ENCODE measurements at places on chromosomes 12 and 14.
A peak's percentile ranks its signal among the peaks of the same experiment; 100 is the strongest.

DNA sequence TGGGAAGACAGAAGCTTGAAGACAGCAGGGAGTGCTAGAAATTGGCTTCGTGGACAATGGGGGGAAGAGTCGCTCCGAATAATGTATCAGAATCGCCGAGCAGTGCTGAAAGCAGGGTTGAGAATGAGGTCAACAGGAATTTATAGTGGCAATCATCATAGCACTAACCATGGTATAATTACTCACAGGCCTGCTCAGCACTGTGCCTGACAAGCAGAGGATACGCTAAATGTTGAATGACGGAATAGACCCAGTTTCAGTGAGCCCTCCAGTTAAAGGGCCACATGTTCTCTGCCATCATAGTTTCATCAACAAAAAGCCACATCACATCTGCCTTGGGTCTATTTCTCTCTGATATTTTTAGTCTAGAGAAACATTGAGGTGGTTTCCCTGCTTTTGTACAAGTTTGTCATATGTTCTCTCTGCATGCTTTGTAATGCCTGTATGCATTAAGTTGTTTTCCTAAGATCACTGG, 130.3 kb upstream of the EGLN3 start:
- DNase-seq, result no peak

DNA sequence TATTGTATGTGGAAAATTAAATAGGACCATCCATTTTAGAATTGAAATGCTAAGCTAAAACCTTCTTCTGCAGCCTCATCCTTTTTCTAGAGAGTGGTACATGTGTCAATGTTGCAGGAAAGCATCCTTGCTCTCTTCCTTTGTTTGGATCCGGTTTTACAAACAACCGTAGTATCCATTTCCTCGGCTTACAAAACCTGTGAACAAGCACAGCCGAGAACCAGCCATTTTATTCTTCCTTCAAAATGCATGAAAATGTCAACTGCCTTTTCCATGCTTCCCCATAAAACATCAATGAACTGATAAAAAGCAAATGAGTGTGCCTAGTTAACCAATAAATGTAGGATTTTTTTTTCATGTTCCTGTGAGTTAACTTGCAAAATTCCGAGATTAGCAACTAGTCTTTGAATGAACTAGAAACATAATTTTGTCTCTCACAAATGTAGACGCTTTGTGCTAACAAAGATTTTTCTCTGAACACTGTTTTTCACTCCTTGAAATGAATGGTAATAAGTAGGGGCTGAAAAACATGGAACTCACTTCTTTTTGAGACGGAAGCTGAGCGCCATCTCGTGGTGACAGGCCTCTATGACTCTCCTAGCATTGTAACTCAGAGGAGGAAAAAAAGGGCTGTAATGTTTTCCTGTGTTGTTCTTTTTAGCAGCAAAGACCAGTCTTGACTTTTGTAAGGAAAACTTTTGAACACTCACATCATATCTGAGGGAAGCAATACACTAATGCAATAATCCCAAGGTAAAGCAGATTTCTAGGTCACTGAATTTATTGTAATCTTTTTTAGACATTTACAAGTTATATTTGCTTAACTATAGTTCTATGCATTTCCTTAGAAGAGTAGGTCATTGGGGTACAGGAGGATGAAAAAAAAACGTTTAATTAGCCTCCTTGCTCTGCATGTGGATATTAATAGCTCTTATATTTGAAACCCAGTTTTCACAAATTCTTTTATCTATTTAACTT, 157.4 kb upstream of the FOXG1 start:
- DNase-seq, result peak; percentile 54

DNA sequence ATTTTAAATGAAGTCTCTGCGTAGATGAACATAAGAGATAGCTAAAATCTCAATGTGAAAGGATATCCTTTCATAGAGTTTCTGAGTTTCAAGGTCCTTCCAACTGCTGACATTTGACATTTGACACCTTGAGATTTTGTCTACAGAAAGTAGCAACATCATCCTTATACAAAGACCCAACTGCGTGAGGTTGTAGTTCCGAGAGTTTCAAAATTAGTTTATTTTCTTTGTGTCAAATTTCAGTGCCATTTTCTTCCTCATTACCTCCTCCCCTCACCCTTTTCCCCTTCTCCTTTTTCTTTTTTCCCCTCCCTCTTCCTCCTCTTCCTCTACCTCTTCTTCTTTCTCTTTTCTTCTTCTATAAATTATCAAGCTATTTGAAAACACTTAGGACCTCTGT, 26.9 kb upstream of the BATF start:
- DNase-seq, result no peak

GRCh38 chr12:80178846-80179245, 79.5 kb downstream of the OTOGL start:
- DNase-seq, result no peak

GRCh38 chr14:81178063-81178462, 42.7 kb downstream of the GTF2A1 start:
- DNase-seq, result peak; percentile 4

GRCh38 chr14:88323523-88324199, 592 bp upstream of the KCNK10 start:
- DNase-seq, result no peak

- no peak for DNase-seq
Observed at GRCh38 chr12:27999970-28000369, 27.4 kb upstream of the PTHLH start.

DNA sequence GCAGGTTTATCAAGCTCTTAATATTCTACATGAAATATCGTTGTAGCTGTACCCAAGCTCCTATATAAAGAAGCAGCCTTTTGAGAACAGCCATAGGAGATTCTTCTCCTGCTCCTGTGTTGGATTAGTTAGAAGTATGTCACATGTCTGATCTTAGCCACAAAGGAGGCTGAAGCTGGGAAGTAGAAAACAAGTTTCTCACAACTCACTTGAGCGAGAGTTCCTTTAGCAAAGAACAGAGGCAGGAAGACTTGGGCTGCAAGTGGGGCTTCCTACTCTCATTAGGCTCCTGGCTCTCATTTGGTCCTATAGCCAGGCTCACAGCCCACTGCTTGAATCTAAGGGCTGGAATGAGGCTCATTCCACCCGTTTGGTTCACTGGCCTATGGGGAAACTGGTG, 281.9 kb downstream of the BTG1 start:
- DNase-seq, result no peak

GRCh38 chr12:32002848-32003493, 43.8 kb downstream of the RESF1 start:
- no peak for DNase-seq

GRCh38 chr14:72120315-72120714, 188.1 kb downstream of the RGS6 start:
- DNase-seq, result no peak

GRCh38 chr14:67970923-67971322, 151.3 kb downstream of the RAD51B start:
- no peak for DNase-seq

Measured in endothelial cell of umbilical vein (primary cell).